ENCODE measurements at places on chromosomes 2 and 18. TPM values are rescaled to one million over a fixed set of nuclear protein-coding genes. Genes with fewer than 3 reads are reported as not detected.

Gene C2orf72
- 2.6 TPM for polyA plus RNA-seq

Gene TP53I3
- polyA plus RNA-seq = 85.0 TPM

Gene MAPRE3
- 49.6 TPM for polyA plus RNA-seq

Gene VWA3B
- polyA plus RNA-seq = not detected

DNA sequence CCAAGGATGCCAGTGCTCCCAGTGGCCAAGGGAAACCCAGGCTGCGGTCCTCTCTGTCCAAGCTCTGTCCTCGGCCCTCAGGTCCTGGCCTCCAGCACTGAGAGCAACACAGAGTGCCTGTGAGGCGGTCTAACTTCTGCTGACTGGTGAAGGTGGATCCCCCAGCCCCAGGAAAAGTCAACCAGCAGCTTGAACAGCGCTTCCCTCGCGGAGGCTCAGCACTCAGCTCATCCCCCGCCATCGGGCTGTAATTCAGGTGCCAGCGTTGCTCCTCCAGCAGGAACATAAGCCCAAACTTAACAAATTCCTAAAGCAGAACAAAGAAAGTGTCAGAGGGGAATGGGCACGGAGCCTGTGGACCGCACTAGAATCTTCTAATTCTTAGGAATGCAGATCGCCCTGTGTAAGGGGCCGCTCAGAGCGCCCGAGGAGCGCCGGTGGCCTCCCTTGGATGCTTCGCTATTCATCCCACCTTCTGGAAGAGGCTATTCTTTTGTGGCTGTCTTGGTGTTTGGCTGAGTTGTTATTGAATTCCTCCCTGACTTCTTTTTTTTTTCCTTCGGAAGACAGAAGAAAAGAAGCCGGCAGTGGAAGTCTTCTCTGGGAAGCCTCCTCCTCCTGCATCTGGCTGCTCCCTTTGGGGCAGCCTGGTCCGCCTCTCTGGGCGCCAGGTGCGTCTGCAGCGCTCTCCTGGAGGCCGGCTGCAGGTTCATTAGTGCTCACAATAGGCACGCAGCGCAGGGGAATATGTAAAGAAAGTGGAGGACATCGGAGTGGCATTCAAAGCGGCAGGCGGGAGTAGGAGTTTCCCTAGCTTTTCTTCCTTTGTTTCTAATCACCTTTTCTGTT lies 905.6 kb downstream of the TSN start:
- DNase-seq = no peak
- no peaks in the 10 kb centered on the region for H3K27me3 ChIP-seq
- H3K36me3 ChIP-seq = no peaks in the 10 kb centered on the region
- H3K4me3 ChIP-seq = peak overlapping the region; percentile 11

GRCh38 chr2:67993329-67993728 lies 69.5 kb downstream of the C1D start:
- H3K36me3 ChIP-seq = no peaks in the 10 kb centered on the region
- no peak overlapping the region for H3K27ac ChIP-seq
- H3K4me1 ChIP-seq = no peaks in the 10 kb centered on the region
- no peaks in the 10 kb centered on the region for H3K27me3 ChIP-seq

DNA sequence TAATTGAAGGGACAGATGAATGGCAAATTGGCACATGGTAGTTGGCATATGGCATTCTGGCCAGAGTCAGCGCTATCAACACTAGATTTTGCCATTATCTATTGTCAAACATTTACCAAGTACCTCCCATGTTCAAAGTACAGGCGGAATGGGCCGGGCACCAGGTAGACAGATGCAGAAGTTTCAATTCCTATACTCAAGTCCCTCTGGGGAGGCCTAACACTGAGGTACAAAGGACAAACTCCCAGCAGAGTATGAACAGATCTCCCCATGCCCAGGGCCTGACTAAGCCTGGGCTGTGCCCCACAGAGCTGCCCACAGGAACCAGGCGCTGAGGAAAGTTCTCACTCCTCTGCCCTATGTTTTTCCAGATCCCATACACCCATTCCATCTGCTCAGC lies 257.5 kb upstream of the KLHL29 start:
- peaks cover 16% of the 10 kb centered on the region for H3K4me1 ChIP-seq
- H3K27me3 ChIP-seq = no peaks in the 10 kb centered on the region
- DNase-seq = no peak
- H3K4me3 ChIP-seq = no peak overlapping the region

DNA sequence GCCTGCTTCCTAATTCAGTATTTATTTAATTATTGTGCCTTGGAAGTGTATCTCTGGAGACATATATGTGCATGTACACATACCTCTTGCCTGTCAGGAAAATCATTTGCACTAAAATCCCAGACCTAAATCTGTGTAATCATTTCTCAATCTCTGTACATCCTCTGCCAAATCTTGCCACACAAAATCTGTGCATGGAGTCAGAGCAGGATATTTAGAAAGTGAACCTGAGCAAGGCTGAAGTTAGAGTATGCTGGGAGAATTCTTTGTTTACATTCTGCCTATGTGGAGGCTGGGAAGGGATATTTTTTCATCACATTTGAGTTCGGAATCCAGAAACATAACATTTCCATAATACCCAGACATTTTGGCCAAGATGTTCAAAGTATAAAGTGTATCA lies 9.3 kb downstream of the XRCC5 start:
- H3K36me3 ChIP-seq = peaks cover 40% of the 10 kb centered on the region
- H3K4me1 ChIP-seq = peaks cover 4% of the 10 kb centered on the region
- no peak overlapping the region for H3K4me3 ChIP-seq
- no peak for DNase-seq
- H3K27me3 ChIP-seq = no peaks in the 10 kb centered on the region

All from kidney (tissue), 22 donors.